ENCODE measurements at places on chromosomes 1 and 21.

DNA sequence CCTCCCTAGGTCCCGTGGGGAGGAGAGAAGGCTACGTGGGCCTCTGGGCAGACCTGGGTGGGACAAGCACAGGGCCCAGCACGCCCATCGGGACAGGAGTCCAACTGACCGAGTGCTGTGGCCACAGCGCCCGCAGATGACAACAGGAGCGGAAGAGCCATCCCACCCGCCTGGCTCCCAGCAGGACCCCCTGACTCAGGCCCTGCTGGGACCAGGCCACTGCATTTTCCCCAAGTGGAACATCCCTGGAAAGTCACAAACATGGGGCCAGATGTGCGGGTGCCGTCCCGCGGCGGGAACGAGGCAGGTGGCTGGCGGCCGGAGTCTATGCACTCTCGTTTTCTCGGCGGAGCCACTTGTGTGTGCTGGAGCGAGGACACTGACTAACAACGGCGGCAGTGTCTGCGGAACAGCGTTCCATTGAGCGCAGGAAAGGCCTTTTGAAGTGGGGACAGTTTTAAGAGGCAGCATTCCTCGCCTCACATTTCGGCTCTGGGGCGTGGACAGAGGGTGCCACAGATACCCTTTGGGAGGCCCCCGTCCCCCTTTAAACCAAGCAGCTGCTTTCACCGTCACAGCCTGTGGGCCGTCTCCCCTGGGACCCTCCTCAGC is 93.7 kb upstream of the ARHGEF16 start:
- DNase-seq, result no peak

DNA sequence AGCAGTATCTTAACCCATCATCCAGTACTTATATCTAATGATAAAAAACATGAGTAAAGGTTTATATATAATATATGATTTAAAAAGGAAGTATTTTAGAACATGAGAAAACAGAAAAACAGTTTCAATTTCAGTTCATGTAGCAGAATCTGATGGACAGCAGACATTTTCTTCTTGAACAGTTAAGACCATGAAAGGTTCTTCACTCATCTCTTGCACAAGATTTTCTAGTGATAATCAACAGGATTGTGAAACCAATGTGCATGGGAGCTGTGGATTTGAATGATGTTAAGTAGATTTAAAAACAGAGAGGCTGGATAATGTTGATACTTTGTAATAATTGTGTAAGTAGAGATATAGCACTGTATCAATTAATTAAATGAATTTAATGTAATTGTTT is 1297.6 kb downstream of the BRINP3 start:
- DNase-seq, result no peak

DNA sequence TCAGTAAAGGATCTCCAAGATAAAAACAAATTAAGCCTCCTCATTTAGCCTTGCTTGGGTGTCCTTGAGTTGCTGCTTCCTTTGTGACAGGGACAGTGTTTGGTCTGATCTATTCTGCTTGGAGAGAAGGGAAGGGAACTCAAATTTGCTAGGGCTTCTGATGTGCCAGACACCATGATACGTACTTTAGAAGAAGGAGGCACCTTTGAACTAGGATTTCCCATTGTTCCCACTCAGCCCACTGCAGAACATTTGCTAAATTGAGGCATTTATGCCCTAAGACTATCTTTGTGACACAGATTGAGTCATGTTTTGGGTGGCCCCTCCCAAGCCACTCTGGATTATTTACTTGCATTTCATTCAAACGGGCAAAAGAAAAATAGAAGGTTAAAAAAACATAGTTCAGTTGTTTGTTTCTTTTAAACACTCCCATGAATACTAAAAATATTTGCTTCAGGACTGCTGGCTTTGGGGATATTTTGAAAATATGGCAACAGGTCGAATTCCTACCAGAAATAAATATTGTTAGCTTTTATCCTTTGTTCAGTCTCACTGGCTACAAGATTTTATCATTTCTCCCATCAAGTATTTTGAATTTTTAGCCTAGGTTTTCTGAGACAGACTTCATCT is 81.9 kb upstream of the WLS start:
- DNase-seq, result no peak

DNA sequence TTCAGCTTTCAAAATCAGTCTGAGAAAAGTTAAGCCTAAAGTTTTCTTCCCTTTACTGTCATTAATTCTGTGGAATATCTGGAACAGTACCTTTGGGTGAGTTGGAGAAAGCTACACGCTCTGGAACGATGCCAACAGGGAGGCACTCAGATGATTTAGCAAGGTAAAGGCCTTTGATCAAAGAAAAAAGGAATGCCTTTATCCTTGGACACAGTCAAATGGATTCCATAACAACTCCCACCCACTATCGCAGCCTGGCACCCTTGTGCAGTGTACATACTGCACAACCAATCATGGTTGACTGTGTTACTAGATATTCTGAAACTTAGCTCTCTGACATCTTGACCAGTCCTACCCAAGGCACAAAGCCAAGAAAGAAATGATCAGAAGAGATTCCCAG is 218.7 kb downstream of the PATJ start:
- no peak for DNase-seq

DNA sequence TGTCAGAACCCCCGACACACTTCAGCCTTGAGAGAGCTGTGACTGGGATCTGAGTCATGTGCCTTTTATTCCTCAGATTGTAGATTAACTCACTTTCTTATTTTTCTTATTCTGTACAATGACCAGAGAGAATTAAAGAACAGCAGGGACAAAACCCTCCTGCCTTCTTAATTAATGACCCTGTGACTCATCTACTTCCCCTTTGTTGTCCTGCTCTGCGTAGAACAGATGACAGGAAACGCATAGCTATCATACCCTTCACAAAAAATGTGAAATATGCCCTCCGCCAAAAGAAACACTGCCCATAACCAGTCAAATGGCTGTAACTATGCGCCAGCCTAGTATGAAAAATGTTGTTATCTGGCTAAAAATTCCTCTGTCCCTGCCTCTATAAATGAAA is 9.1 kb upstream of the PADI2 start:
- no peak for DNase-seq

DNA sequence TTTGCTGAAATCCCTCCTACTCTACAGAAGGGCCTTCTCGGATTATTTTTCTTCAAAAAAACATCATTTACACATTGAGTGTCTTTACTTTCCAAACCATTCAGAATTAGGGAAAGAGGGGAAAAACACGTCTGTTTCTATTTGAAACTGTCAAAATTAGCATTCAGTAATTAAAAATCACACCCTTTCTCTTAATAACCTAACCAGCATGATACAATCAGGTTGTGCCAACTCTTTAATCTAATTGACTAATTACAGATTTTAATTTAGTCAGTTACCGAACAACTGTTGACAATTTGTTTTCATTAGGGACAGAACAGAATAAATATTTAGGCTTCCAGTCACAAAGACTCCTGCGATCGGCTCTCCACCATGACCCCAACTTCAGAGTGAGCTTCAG is 18.8 kb downstream of the SSBP3 start:
- DNase-seq, result no peak

- no peak for DNase-seq
These were observed 69.0 kb downstream of the DDR2 start for GRCh38 chr1:162701286-162701685.

GRCh38 chr1:77614037-77614436 is 68.4 kb downstream of the ZZZ3 start:
- no peak for DNase-seq

- DNase-seq, result no peak
These were observed 167.1 kb downstream of the LYPLAL1 start for GRCh38 chr1:219340796-219341195.

GRCh38 chr21:45393833-45394638 is 10.9 kb upstream of the COL18A1 start:
- no peak for DNase-seq

DNA sequence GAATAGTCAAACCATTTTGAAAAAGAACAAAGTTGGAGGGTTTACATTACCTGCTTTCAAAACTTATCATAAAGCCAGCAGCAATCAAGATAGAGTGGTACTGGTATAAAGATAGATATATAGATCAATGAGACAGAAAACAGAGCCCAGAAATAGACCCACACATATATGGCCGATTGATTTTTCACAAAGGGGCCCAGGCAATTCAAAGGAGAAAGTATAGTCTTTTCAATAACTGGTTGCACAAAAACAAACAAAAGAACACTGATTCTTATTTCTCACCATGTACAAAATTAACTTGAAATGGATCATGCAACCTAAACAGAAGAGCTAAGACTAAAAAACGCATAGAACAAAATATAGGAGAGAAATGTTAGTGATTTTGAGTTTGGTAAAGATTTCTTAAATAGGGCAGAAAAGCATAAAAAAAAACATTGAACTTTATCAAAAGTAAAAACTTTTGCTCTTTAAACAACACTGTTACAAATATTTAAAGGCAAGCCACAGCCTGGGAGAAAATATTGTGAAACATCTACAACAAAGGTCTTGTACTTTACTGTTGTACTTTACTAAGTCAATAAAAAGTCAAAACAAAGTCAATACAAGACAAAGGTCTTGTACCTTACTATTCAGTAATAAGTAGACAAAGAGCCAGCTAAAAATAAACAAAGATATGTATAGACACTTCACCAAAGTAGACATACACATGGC is 50.2 kb downstream of the ST3GAL3 start:
- DNase-seq, result no peak

GRCh38 chr1:244063498-244063897 is 12.4 kb downstream of the ZBTB18 start:
- no peak for DNase-seq

- DNase-seq, result no peak
These were observed 257.5 kb downstream of the LRRC40 start for GRCh38 chr1:69947837-69948236.

GRCh38 chr1:51912881-51913280 is 34.4 kb upstream of the NRDC start:
- no peak for DNase-seq

GRCh38 chr1:100445565-100445964 is 92.4 kb upstream of the GPR88 start:
- no peak for DNase-seq

- DNase-seq, result no peak
These were observed 1505.2 kb downstream of the AMY1C start for GRCh38 chr1:105254906-105255305.

- DNase-seq, result no peak
These were observed 71.2 kb downstream of the KCNJ15 start for GRCh38 chr21:38327984-38328383.

GRCh38 chr1:2535455-2535854 is 5.4 kb upstream of the HES5 start:
- no peak for DNase-seq

GRCh38 chr1:60388092-60388987 is 314.8 kb upstream of the C1orf87 start:
- DNase-seq, result no peak

- no peak for DNase-seq
These were observed 1.7 kb downstream of the HES4 start for GRCh38 chr1:997993-998744.

DNA sequence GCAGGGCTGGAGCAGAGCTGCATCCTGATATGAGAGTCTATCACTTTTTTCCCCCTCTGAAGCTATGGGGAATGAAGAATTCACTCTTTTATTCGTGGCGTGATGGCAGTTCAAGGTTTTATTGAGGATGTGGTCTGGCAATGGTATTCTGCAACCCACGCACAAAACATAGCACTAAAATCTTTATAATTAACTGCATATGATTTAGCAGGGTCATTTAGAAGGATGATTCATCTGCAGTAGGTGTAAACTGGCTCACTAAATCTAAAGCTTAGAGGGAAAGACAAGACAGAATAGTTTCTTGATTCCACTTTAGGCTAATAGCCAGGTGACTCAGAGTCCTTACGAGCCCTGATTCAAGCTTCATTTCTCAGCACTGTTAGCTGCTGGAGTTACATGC is 25.0 kb upstream of the CHRM3 start:
- no peak for DNase-seq

DNA sequence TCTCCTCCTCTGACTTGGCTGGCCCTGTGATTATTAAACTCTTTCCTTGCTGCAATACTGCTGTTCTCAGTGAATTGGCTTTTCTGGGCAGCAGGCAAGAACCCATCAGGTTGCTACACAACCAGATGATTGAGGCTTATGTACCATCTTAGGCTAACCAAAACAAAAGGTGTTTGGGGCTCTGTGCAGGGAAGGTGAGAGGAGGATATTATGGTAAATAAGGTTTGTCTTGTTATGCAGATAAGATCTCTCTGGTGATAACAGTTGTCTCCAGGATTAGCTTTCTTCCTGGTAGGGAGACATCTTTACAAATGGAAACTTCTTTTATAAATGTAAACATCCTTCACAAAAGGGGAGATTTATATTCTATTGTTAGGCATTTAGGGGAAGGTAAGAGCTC is 44.5 kb upstream of the GORAB start:
- DNase-seq, result no peak

GRCh38 chr1:17347769-17348592 is 24.0 kb upstream of the PADI6 start:
- DNase-seq, result no peak

- DNase-seq, result no peak
These were observed 25.6 kb upstream of the ST6GALNAC3 start for GRCh38 chr1:76048926-76049325.

GRCh38 chr1:119634016-119634415 is 14.1 kb downstream of the ZNF697 start:
- no peak for DNase-seq

DNA sequence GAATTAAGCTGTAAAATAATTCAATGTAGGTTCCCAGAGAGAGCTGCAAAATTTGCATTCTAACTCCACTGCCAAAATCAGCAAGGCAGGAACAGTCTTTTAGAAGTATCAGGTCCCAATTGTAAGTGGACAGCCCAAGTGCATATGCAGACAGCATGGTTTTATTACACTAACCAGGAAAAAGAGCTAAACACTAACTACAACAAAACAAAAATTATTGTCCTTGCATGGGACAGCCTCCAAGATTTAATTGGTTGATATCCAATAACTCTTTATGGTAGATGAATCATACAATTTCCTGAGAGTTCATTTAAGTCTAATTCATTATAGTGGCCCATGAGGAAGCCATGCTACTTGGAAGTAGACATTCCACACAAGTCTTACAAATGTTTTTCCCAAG is 154.3 kb upstream of the ZNF648 start:
- DNase-seq, result no peak

DNA sequence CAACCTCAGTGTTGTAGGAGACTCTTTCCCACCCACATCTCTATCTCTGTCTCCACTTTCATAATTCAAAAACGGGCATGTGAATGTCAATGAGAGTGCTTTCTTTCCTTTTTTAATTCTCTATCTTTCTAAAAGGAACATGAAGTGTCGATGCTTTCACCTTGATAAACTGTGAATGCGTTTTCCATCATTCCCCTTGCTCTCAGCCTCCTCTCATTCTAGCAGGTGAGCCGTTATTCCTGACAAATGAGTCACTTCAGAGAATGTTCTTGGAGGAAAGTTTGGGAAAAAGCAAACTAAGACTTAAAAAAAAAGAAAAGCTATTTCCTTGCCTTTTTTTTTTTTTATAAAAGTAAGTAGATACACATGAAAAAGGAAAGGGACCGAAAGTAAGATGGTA is 226.0 kb upstream of the C1orf87 start:
- no peak for DNase-seq

GRCh38 chr1:89276690-89277089 is 4.0 kb upstream of the GBP5 start:
- no peak for DNase-seq

DNA sequence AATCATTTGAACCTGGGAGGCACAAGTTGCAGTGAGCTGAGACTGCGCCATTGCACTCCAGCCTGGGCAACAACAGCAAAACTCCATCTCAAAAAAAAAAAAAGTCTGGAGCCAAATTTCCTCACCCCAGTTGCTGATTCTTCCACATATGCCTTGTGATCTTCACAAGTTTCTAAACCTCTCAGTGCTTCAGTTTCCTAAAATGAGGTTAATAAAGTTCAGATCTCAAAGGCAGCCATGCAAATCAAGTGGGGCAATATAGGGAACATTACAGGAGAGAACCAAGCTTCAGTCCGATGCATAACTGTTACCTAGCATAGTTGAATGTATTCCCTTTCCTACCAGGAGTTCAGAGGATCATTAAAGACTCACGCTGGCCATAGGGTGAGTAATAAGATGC is 4.8 kb downstream of the ITLN1 start:
- DNase-seq, result no peak

Measured in activated CD8-positive, alpha-beta memory T cell treated with anti-CD3 and anti-CD28 coated beads, Interleukin-2, amount 50 U/mL, for 4 hours (primary cell).